ENCODE measurements at places on chromosomes 6 and 20.

DNA sequence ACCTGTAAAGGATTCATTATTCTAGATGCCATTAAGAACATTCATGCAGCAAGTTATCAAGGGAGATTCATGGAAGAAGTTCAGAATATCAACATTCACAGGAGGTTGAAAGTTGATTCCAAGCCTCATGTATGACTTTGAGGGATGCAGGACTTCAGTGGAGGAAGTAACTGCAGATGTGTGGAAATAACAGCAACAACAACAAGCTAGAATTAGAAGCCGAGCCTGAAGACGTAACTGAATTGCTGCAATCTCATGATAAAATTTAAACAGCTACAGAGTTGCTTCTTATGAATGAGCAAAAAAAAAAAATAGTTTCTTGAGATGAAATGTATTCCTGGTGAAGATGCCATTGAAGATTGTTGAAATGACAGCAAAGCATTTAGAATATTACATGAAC, 73.3 kb upstream of the NXT1 start:
- no peaks in the 10 kb centered on the region for H3K4me1 ChIP-seq
- H3K36me3 ChIP-seq: no peaks in the 10 kb centered on the region
- H3K27me3 ChIP-seq: no peaks in the 10 kb centered on the region

- H3K36me3 ChIP-seq: no peaks in the 10 kb centered on the region
- peaks cover 7% of the 10 kb centered on the region for H3K27me3 ChIP-seq
- peaks cover 10% of the 10 kb centered on the region for H3K4me1 ChIP-seq
- DNase-seq: no peak
- no peak overlapping the region for H3K27ac ChIP-seq
Observed at GRCh38 chr6:706146-706545, 13.2 kb upstream of the EXOC2 start.

- no peak for DNase-seq
- H3K36me3 ChIP-seq: no peaks in the 10 kb centered on the region
- H3K27ac ChIP-seq: no peak overlapping the region
Observed at GRCh38 chr6:153084393-153084792, 46.7 kb downstream of the RGS17 start.

DNA sequence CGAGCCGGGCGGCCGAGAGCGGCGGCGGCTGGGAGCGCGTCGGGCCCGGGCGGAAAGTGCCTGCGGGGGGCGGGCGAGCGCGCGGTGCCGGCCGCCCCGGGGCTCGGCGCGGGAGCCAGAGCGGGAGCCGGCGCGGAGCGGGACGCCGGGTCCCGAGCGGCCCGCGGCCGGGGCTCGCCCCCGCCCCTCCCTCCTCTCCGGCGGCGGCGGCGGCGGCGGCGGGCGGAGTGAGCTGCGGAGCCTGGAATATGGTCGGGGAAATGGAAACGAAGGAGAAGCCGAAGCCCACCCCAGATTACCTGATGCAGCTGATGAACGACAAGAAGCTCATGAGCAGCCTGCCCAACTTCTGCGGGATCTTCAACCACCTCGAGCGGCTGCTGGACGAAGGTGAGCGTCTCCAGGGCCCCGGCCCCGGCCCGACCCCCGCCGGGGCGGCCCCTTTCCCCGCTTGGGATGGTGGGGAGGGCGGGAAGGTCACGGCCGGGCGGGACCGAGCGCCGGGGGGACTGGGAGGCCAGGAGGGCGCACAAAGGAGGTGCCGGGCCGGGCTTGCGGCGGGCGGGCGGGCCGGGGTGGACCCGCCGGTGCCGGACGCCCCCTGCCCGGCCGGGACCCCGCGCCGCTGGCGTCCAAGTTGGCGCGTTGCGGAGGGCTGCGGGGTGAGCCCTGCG, 565 bp downstream of the QKI start:
- H3K4me3 ChIP-seq: peak overlapping the region; percentile 97
- DNase-seq: no peak
- no peaks in the 10 kb centered on the region for H3K36me3 ChIP-seq
- H3K27me3 ChIP-seq: no peaks in the 10 kb centered on the region

- H3K36me3 ChIP-seq: no peaks in the 10 kb centered on the region
- DNase-seq: peak; percentile 71
- peaks cover 11% of the 10 kb centered on the region for H3K27me3 ChIP-seq
Observed at GRCh38 chr20:24762371-24762770, 186.7 kb upstream of the CST7 start.

DNA sequence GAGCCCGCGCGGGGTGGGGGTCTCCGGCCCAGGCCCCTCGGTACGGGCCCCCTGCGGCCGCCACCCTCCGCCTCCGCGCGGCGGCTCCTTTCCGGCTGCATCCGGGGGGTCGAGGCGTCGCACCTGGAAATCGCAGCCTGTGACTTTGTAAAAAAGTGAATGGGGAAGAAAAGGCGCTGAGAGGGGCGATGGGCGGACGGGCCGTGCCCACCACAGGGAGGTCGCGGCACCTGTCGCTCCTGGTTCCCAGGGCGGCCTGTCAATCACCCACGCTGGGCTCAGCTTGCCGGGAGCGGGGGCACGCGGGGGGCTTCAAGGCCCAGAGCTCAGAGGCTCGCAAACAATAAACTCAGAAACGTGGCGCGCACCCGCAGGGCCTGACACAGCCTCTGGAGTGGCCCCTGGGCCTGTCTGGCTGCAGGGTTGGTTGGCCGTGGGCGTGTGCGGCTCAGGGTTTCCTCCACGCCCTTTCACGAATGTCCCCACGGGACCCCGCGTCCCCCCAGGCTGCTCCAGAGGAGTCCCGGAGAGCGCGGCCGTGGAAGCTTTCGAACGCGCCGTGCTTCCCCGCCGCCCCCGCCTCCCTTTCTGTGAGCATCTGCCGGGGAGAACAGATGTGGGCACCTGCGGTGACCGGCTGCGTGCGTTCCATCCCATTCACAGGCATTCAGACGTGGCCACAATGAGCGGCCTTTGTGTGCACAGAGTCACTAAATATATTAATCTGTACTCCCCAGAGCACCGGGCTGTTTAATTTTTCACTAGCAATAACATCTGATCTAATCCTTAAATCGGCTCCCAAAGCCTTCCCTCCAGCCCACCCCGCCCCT, 6.1 kb upstream of the DLL1 start:
- DNase-seq: no peak
- peaks cover 46% of the 10 kb centered on the region for H3K4me1 ChIP-seq
- no peaks in the 10 kb centered on the region for H3K36me3 ChIP-seq
- peaks cover 29% of the 10 kb centered on the region for H3K27me3 ChIP-seq

DNA sequence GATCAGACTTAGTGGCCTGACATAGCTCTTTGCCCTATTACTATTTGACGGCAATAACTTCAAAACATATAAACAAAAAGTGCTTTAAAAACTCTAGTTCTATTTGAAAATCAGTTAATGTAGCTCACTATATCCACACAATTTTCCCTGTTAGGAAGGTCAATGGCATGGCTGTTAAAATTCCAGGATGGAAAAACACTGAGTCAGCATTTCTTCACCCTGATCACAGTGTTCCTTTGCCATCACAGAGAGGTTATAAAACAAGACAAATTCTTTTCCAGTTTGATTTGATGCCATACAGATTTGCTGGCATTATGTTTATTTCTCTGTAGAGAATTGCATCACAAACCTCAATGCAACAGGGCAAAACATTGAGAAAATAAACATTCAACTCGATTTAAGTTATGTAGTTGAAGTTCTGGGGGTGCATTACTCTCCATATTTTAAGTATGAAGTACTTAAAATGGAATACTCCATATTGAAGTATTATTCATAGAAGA, 253.7 kb upstream of the HSF2 start:
- no peaks in the 10 kb centered on the region for H3K4me1 ChIP-seq
- no peaks in the 10 kb centered on the region for H3K36me3 ChIP-seq
- H3K27me3 ChIP-seq: no peaks in the 10 kb centered on the region
- H3K27ac ChIP-seq: no peak overlapping the region
- DNase-seq: no peak

DNA sequence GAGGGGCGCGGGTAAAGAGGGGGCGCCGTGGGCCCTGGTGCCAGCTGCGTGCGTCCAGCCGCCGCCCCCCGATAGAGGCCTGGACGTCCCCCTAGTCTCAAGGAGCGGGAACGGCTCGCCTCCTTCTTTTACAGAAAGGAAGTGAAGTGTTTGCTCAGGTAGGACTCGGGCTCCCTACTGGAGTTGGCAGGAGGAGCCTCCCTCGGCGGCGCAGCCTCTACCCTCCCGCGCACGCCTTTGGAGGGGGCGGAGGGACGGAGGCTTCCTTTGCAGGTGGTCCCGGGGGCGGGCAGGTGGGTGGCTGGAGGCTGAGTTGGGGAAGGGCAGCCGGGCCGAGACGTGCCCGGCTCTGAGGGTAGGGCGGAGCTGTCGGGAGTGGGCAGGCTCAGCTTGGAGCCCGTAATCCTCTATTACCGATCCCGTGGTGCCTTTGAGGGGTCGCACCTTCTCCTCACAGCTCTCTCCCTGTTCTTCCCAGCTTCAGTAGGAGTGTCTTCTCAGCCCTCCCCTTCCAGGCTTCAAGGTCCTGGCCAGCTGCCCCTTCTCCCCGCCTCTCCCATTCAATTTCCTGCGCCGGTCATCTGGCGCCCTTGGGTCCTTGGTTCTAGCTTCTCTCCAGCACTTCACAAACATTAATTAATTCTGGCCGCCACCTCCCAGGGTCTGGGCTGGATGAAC, 728 bp downstream of the ITPR3 start:
- peak; percentile 75 for DNase-seq
- H3K27me3 ChIP-seq: no peaks in the 10 kb centered on the region
- H3K27ac ChIP-seq: peak overlapping the region; percentile 96
- H3K36me3 ChIP-seq: no peaks in the 10 kb centered on the region
- peaks cover 55% of the 10 kb centered on the region for H3K4me1 ChIP-seq

DNA sequence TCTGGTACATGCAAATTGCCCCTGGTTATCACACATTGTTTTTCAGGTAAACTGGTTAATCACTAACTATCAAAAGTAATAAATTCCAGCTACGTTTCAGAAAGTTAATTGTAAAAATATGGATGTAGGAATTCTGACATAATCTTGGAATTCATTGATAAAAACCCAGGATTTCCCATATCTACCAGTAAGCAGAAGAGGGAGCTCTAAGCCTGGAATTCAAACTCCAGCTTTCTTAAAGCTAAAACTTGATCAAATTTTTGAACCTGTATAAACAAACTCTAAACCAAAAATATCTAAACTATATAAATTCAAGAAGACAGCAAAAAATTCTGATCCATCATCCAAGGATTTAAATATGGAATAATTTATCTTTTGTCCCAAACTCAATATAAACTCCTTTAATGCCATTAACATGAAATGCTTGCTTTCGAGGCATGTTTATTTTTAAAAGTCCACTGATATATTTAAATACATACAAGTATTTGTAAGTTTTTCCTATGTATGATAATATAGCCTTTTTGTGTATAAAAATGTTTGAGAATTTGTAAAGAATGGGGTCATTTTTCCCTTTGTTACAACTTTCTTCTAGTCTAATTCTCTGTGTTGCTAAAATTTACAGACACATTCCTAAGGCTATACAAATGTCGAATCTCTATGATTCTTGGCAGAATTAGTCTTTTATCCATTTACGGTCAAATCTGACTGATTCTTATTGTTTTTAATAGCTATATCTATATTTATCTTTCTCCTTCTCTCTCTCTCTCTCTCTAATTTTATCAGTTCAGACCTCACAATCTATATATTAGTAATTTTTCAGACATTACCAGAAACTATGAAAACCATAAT, 91.4 kb upstream of the RNF217 start:
- no peak for DNase-seq
- no peak overlapping the region for H3K27ac ChIP-seq
- no peaks in the 10 kb centered on the region for H3K4me1 ChIP-seq
- no peaks in the 10 kb centered on the region for H3K36me3 ChIP-seq
- no peaks in the 10 kb centered on the region for H3K27me3 ChIP-seq
- H3K4me3 ChIP-seq: no peak overlapping the region

GRCh38 chr20:9027626-9028025, 41.3 kb upstream of the PLCB4 start:
- H3K36me3 ChIP-seq: no peaks in the 10 kb centered on the region
- no peak overlapping the region for H3K27ac ChIP-seq
- DNase-seq: no peak
- H3K4me3 ChIP-seq: no peak overlapping the region

GRCh38 chr20:50625986-50626677, 65.2 kb downstream of the RIPOR3 start:
- DNase-seq: no peak
- H3K27ac ChIP-seq: no peak overlapping the region
- no peaks in the 10 kb centered on the region for H3K36me3 ChIP-seq
- peaks cover 10% of the 10 kb centered on the region for H3K4me1 ChIP-seq

- no peak overlapping the region for H3K27ac ChIP-seq
- H3K36me3 ChIP-seq: no peaks in the 10 kb centered on the region
- no peaks in the 10 kb centered on the region for H3K27me3 ChIP-seq
- no peak overlapping the region for H3K4me3 ChIP-seq
Observed at GRCh38 chr6:141963543-141964295, 169.0 kb upstream of the GJE1 start.

- H3K27ac ChIP-seq: no peak overlapping the region
- H3K27me3 ChIP-seq: no peaks in the 10 kb centered on the region
- H3K4me3 ChIP-seq: no peak overlapping the region
- no peak for DNase-seq
Observed at GRCh38 chr6:15512126-15512525, 150.7 kb downstream of the DTNBP1 start.

DNA sequence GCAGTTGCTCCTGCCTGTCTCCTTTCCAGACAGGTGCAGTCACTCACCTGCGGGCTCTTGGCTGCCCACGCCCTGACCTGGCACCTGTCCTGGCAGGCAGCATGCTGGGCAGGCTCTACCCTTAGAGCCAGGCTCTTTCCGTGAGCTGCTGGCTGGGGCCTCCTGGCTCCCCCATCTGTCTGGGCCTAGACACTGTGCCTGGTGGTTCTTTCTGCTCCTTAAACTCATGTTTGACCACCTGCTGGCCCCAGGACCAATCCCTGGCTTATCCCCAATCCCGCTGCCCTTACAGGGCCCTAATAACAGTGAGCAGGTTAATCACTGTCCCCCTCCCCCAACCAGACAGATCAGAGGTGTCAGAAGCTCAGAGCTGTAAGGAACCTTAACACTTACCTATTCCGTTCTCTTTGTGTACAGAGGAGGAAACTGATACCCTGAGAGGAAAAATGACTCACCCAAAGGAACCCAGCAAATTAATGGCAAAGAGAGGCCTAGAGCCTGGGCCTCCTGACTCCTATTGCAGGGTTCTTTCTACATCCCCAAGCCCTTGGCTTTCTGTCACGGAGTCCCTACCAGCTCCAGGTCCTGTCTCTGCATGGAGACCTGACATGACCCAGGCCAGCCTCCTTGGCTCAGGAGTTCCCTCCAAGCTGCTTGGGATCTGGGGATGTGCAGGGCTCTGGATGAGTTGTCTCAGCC, 54.7 kb downstream of the RAB44 start:
- no peaks in the 10 kb centered on the region for H3K36me3 ChIP-seq
- no peaks in the 10 kb centered on the region for H3K27me3 ChIP-seq
- no peak for DNase-seq
- peaks cover 53% of the 10 kb centered on the region for H3K4me1 ChIP-seq
- H3K4me3 ChIP-seq: no peak overlapping the region
- peak overlapping the region; percentile 18 for H3K27ac ChIP-seq

DNA sequence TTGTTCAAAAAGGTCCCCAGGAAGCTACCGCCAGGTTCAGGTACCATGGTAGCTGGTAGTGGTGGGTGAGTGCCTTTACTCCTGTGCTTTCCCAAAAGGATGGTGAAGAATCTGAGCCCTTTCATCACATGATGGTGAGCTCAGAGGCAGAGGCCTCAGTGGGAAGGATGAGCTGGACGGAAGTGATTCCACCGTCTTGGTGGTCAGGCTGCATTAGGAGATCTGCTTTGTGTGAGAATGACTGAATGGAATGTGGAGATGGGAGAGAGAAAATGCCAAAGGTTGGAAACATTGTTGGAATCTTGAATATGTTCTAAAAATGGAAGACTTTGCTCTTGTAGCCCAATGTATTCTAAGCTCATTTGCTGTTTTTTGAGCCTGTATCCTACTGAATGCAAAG, 108.1 kb upstream of the SCP2D1 start:
- H3K4me1 ChIP-seq: peaks cover 3% of the 10 kb centered on the region
- no peaks in the 10 kb centered on the region for H3K27me3 ChIP-seq
- no peak overlapping the region for H3K4me3 ChIP-seq

GRCh38 chr6:122494665-122495272, 23.2 kb upstream of the SERINC1 start:
- DNase-seq: no peak
- H3K36me3 ChIP-seq: no peaks in the 10 kb centered on the region
- H3K27me3 ChIP-seq: no peaks in the 10 kb centered on the region
- no peak overlapping the region for H3K27ac ChIP-seq
